ENCODE measurements at places on chromosomes 16 and 17.

DNA sequence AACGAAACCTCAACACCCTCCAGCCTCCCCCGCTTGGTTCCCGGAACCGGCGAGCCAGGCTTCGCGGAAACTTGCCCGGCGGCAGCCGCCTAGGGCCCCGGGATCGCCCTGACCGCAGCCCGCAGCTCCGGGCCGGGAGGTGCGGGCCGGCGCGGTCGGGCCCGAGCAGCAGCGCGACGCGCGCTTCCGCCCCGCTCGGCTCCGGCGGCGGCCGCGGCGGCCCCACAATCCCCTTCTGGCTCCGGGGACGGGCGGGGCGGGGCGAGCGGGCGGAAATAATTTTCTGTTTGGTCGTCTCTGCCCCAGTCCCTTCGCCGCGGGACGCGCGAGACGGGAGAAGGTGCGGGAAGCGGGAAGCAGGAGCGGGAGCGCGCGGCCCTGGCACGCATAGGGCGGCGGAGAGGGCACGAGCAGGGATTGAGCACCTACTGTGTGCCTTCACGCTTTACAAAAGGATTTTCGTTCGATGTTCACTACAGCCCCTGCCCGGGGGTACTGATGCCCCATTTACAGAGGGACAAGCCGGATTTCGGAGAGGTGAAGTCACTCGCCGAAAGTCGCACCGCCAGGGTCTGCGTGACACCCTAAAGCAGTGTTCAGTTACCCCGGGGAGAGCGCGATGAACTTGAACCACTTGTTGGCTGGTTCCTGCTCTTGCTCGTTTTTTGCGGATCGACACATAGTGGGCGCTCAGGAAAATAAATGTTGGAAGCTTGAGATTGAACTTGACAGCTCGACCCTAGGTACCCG lies 2.7 kb upstream of the MLLT6 start:
- peak; percentile 78 for DNase-seq
- H3K27me3 ChIP-seq: peaks cover 18% of the 10 kb centered on the region
- no peaks in the 10 kb centered on the region for H3K36me3 ChIP-seq

DNA sequence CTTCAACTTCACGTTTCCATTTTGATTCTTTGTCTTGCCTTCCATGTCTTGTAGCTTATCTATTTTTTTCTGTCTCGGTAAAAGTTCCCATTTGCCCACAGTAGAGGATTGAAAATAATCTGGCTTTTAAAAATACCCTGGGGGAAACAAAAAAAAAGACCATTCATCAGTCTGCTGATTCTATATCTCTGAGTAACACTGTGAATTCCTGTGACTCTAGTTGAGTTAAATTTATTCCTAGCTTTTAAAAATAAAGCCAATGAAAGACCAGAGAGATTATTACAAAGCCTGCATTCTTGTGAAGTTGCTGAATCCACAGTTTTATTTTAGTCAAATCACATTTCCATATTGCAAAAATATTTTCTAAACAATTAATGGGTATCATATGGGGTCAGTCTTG lies 532.3 kb downstream of the CDH13 start:
- H3K4me3 ChIP-seq: no peak overlapping the region
- no peaks in the 10 kb centered on the region for H3K4me1 ChIP-seq
- H3K27me3 ChIP-seq: no peaks in the 10 kb centered on the region
- no peak overlapping the region for H3K27ac ChIP-seq
- no peaks in the 10 kb centered on the region for H3K36me3 ChIP-seq

DNA sequence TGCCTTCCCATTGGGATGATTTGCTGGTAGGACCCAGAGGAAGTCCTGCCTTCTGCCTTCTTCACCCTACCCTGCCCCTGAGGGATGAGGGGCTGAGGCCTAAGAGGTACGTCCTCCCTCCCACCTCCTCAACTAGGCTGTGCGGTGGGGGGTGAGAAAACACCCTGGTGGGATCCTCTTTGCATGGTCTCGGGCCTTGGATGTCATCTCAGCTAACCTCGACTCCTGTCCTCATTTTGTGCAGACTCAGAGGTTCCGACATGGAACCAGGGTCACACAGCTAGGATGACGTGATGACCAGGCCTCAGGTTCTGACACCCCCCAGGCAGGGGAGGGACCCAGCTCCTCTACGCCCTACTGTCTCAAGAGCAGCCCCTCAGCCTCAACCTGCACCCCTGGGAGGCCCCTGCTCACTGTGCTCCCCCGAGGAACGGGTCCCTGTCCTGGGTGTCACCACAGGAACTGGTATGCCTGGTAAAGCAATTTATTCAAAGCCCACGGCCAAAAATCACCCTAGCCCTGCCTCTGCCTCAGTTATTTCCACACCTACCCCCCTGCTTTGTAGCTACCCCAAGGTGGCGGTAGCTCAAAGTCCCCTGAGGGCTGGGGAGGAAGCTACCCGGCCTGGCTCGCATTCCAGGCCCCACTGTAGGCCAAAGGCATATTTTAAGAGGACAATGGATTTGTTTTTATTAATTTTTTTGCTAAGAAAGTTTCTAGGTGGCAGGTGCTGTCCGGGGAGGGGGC lies 17.5 kb downstream of the UNC13D start:
- H3K27ac ChIP-seq: peak overlapping the region; percentile 64
- no peak for DNase-seq
- H3K4me1 ChIP-seq: peaks cover 10% of the 10 kb centered on the region
- no peaks in the 10 kb centered on the region for H3K27me3 ChIP-seq

DNA sequence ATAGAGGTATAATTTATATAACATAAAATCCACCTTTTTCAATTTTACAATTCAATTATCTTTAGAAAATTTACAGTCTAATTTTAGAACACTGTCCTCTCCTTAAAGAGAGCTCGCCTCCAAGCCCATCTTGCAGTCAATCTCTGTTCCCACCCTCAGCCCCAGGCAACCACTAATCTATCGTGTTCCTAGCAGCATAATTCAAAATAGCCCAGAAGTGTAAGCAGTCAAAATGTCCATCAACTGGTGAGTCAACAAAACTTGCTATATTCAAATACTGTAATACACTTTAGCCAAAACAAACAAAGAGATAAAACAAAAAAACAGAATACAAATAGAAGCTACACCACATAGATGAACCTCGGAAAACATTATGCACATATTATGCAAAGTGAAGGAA lies 1006.8 kb upstream of the EEF2KMT start:
- DNase-seq: no peak
- H3K27me3 ChIP-seq: no peaks in the 10 kb centered on the region
- no peaks in the 10 kb centered on the region for H3K4me1 ChIP-seq
- no peaks in the 10 kb centered on the region for H3K36me3 ChIP-seq
- H3K4me3 ChIP-seq: no peak overlapping the region
- no peak overlapping the region for H3K27ac ChIP-seq

- H3K4me1 ChIP-seq: no peaks in the 10 kb centered on the region
- H3K4me3 ChIP-seq: no peak overlapping the region
- no peak for DNase-seq
- H3K27ac ChIP-seq: no peak overlapping the region
- H3K27me3 ChIP-seq: no peaks in the 10 kb centered on the region
- no peaks in the 10 kb centered on the region for H3K36me3 ChIP-seq
These were observed 12.1 kb downstream of the TBC1D26 start for GRCh38 chr17:15744074-15744676.

DNA sequence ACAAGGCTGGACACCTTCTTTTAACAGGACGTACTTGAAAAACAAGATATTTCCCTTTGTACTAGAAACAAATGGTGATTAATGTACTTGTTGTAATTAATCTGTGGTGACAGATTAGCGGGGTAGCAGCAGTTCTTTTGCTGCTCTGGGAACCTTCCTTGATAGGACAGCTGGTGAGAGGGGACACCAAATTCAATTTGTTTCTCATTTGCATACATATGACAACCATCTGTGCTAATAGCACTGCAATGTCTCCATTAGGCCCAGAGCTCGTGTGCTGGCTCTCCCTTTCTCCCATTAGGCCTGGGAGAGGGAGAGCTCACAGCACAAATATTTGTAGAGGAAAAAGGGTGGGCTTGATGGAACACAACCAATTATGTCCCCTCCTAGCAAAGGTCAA lies 221.0 kb upstream of the HS3ST3A1 start:
- no peaks in the 10 kb centered on the region for H3K4me1 ChIP-seq
- H3K4me3 ChIP-seq: no peak overlapping the region
- no peaks in the 10 kb centered on the region for H3K36me3 ChIP-seq
- DNase-seq: no peak

DNA sequence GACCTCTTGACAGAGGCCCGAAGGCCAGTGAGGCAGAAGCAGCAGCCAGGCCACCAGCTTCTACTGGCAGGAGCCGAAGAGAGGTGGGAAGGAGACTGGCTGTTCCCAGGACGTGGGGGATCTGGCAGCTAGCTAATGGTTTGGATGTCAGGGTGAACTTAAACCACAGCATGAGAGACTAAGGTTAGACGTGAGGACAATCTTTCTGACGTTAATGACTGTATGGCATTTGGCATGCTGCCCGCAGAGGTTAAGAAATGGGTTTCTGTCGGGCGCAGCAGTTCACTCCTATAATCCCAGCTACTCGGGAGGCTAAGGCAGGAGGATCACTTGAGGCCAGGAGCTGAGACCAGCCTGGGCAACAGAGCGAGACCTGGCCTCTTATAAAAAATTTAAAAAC lies 6.3 kb upstream of the KRT13 start:
- no peaks in the 10 kb centered on the region for H3K36me3 ChIP-seq
- H3K4me3 ChIP-seq: no peak overlapping the region
- no peaks in the 10 kb centered on the region for H3K27me3 ChIP-seq
- DNase-seq: no peak
- no peak overlapping the region for H3K27ac ChIP-seq

GRCh38 chr16:4505356-4506147 lies 29.4 kb downstream of the HMOX2 start:
- H3K4me1 ChIP-seq: peaks cover 8% of the 10 kb centered on the region
- no peaks in the 10 kb centered on the region for H3K27me3 ChIP-seq
- H3K27ac ChIP-seq: no peak overlapping the region
- H3K4me3 ChIP-seq: no peak overlapping the region
- no peak for DNase-seq
- peaks cover 12% of the 10 kb centered on the region for H3K36me3 ChIP-seq

GRCh38 chr16:75197522-75198134 lies 9.3 kb downstream of the CTRB2 start:
- no peaks in the 10 kb centered on the region for H3K36me3 ChIP-seq
- DNase-seq: no peak
- no peaks in the 10 kb centered on the region for H3K27me3 ChIP-seq
- H3K27ac ChIP-seq: no peak overlapping the region

DNA sequence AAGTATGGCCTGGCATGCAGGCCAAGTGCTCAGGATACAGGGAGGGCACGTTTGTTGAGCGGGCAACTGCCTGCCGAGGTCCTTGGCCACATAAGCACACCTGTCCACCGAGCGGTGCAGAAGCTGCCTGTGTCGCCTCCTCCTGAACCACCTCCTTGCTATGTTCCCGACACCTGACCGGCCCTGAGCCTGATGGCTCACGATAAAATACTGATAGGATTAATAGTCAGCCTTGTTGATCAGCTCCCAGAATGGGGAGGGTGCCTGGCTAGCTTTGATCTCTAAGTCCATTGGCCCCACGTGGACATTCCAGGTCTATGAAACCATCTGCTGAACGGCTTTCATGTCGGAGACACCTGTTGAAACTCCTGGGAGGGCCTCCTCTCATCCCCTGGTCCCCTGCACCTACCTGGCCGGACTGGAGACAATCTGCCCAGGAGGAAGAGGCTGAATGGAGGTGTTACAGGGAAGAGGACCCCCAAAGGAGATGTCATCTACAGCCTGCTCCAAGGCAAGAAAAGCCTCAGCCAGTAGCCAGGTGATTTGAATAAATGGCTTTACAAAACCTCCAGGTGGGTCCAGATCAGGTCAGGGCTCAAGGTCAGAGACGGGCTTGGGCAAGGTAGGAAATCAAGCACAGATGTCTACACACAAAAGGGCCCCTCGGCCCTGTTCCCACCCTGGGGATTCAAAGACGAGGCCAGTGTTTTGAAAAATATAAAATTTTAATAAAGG lies 33.4 kb downstream of the AXIN2 start:
- H3K27ac ChIP-seq: no peak overlapping the region
- H3K36me3 ChIP-seq: peaks cover 43% of the 10 kb centered on the region
- peaks cover 25% of the 10 kb centered on the region for H3K4me1 ChIP-seq
- no peak for DNase-seq
- H3K4me3 ChIP-seq: no peak overlapping the region
- H3K27me3 ChIP-seq: no peaks in the 10 kb centered on the region

- no peak overlapping the region for H3K4me3 ChIP-seq
- no peak for DNase-seq
- no peaks in the 10 kb centered on the region for H3K36me3 ChIP-seq
- no peak overlapping the region for H3K27ac ChIP-seq
- no peaks in the 10 kb centered on the region for H3K27me3 ChIP-seq
These were observed 48.5 kb downstream of the RPTOR start for GRCh38 chr17:80593181-80593580.

All from neuronal stem cell (in vitro differentiated cells).